ENCODE measurements at places on chromosomes 2 and 18. TPM values are rescaled to one million over a fixed set of nuclear protein-coding genes. Genes with fewer than 3 reads are reported as not detected.

Gene NPPC
- total RNA-seq = not detected

DNA sequence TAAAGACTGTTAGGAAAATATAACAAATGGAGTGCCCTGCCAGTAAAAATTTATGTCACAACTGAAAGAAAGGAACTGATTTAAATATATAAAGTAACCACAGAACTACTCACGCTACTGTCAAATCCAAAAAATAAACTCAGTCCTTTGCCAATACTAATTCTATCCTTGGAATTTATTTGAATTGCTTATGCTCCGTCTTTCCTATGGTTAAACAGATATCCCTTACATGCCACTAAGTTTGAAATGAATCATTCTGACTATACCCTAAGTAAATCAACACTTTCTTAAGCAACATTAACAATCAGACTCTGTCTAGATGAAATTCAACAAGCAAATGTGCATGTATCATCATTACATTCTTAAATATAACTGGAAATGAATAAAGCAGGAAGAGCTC lies 9.8 kb downstream of the HNRNPLL start:
- DNase-seq = no peak
- H3K27me3 ChIP-seq = no peaks in the 10 kb centered on the region
- H3K27ac ChIP-seq = peak overlapping the region; percentile 60
- no peak overlapping the region for H3K4me3 ChIP-seq
- no peaks in the 10 kb centered on the region for H3K36me3 ChIP-seq

GRCh38 chr2:123840574-123840973 lies 184.5 kb upstream of the CNTNAP5 start:
- no peaks in the 10 kb centered on the region for H3K36me3 ChIP-seq
- H3K27ac ChIP-seq = no peak overlapping the region
- H3K4me3 ChIP-seq = no peak overlapping the region
- no peaks in the 10 kb centered on the region for H3K27me3 ChIP-seq

DNA sequence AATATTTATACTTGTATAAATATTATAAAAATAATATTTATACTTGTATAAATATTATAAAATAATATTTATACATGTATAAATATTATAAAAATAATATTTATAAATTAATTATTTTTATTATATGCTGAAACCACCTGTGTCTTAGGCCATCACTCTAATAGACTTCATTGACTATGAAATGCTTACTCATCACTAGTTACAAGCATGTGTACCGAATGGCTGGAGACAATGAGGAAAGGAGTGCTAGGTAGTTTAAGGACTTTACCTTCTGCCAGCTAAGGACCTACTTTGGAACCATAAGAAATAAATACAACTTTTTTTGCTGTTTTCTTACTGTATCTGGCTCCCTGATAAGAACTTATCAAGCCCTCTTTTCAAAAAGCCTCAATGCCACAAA lies 228.8 kb downstream of the LRRTM1 start:
- H3K4me3 ChIP-seq = no peak overlapping the region
- no peaks in the 10 kb centered on the region for H3K27me3 ChIP-seq
- no peak overlapping the region for H3K27ac ChIP-seq
- no peak for DNase-seq
- H3K36me3 ChIP-seq = no peaks in the 10 kb centered on the region
- H3K4me1 ChIP-seq = peaks cover 3% of the 10 kb centered on the region

DNA sequence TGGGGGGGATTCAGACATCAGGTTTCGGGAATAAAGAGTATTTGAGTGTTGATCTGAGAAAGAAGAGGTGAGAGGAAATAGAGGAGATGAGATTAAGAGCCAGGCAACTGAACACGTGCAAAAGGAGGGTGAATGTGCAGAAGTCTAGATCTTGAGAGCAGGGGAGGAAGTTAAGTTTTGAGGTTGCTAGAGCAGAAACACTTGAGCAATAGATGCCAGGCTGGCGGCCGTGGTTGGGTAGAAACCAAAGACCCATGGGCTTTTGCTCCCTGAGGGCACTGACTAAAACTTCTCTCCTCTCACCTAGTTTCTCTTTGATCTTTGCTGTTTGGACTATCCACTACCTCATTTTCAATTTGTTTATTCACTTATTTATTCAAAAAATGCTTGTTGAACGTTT lies 116.0 kb downstream of the CDC42EP3 start:
- H3K27ac ChIP-seq = no peak overlapping the region
- peaks cover 4% of the 10 kb centered on the region for H3K4me1 ChIP-seq
- H3K36me3 ChIP-seq = no peaks in the 10 kb centered on the region
- H3K4me3 ChIP-seq = no peak overlapping the region
- no peak for DNase-seq
- H3K27me3 ChIP-seq = no peaks in the 10 kb centered on the region

GRCh38 chr2:191936882-191937405 lies 90.1 kb upstream of the CAVIN2 start:
- H3K4me1 ChIP-seq = peaks cover 27% of the 10 kb centered on the region
- H3K27ac ChIP-seq = no peak overlapping the region
- H3K4me3 ChIP-seq = no peak overlapping the region
- H3K27me3 ChIP-seq = no peaks in the 10 kb centered on the region

Gene GREB1
- 1.3 TPM for total RNA-seq

DNA sequence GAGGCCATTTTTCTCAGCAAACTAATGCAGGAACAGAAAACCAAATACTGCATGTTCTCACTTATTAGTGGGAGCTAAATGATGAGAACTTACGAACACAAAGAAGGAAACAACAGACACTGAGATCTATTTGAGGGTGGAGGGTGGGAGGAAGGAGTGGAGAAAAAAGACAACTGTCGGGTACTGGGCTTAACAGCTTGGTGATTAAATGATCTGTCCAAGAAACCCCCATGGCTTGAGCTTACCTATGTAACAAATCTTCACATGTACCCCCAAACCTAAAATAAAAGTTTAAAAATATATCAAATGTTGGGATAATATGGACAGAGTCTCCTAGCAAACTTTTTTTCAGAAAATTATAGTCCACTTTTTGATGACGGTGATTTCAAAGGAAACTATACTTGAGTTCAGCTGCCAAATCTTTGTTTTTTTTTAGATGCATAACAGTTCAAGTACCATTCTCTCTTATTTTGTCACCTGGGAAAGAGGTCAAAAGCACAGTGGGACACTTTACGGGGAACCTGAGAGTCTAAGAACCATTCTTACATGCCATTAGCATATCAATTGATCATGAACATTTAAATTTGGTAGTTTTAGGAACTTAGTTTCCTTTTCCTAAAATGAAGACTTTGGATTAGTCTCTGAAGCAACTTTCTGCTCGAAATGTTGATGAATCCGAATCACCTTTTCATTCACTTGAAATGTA lies 835.0 kb downstream of the NRXN1 start:
- H3K4me1 ChIP-seq = no peaks in the 10 kb centered on the region
- no peak for DNase-seq
- peaks cover 4% of the 10 kb centered on the region for H3K27me3 ChIP-seq
- H3K36me3 ChIP-seq = no peaks in the 10 kb centered on the region

DNA sequence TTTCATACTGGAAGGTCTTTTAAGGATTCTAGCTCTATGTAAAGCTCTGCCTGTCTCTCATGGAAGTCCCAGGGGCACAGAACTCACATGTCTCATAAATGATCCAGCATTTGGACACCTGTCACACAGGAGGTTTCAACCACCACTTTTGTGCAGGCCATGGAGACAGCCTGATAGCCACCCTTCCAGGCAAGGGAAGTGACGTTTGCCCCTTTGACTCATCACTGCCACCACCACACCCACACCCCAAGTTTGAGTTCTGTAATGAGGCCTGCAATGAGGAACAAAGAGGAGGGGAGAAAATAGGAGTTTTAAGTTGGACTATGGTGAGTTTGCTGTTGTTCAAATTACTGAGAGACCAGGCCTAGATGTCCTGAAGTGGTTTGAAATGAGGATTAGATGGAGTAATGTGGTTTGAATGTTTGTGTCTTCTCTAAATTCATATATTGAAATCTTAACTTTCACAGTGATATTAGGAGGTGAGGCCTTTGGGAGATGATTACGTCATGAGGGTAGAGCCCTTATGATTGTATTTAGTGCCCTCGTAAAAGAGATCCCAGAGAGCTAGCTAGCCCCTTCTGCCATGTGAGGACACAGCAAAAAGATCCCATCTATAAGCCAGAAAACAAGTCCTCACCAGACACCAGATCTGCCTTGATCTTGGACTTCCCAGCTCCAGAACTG lies 175.3 kb upstream of the EPHA4 start:
- H3K4me1 ChIP-seq = no peaks in the 10 kb centered on the region
- H3K27me3 ChIP-seq = no peaks in the 10 kb centered on the region
- H3K36me3 ChIP-seq = no peaks in the 10 kb centered on the region
- DNase-seq = no peak

DNA sequence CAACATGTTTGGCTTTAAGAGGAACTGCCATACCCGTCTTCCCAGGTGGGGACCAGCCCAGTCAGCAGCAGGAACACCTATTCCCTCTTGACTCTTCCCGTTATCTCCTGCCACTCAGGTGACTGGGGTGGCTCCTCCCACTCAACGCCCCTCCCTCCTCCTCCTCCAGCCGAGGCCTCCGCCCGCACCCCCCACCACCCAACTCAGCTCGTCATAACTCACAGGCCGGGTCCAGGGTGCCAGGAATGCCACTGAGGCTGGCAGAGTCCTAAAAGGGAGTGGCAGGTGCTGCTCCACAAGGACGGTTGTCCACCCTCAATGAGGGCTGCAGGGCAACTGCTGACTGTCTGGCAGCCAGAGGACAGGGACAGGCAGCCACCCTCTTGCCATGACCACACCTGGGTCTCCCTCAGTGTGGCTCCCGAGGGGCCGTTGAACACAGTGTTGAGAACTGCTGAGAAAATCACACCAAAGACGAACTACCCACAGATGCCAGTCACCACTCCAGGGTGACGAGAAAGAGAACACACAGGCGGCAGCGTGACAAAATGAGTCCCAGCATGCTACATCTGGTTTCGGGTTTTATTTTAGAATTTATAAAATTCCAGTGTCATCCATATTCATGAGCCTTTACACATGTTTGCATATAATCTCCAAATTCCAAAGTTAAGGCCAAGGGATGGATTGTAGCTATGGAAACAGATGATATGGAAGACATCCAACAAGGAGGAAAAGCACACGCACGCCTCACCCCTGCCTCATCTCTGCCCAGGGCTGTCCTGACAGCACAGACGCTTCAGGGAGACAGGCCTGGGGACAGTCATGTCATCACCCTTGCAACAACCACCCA lies 38.5 kb downstream of the ANO7 start:
- peaks cover 45% of the 10 kb centered on the region for H3K36me3 ChIP-seq
- H3K27ac ChIP-seq = peak overlapping the region; percentile 50
- H3K27me3 ChIP-seq = no peaks in the 10 kb centered on the region
- no peak for DNase-seq
- no peaks in the 10 kb centered on the region for H3K4me1 ChIP-seq
- no peak overlapping the region for H3K4me3 ChIP-seq

Gene ALPG
- not detected for total RNA-seq

Gene CDK5R2
- 0.44 TPM for total RNA-seq

Gene TSGA10
- 2.6 TPM for total RNA-seq

DNA sequence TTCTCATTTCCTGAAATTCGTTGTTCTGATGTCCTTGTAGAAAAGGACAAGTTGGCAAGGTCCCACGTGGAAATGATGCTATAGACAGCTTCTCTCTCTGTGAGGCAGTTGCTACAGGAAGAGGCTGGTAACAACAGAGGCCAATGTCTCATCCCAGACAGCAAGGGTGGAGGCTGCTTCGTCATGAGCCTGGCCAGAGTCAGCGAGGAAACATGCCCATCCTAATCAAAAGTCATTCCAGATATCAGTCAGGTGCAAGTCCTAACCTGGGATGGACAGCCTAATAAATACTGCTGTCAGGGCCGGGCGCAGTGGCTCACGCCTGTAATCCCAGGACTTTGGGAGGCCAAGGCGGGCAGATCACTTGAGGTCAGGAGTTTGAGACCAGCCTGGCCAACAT lies 6.4 kb upstream of the SMAD7 start:
- H3K4me1 ChIP-seq = peaks cover 12% of the 10 kb centered on the region
- H3K36me3 ChIP-seq = no peaks in the 10 kb centered on the region
- no peak overlapping the region for H3K4me3 ChIP-seq
- no peak for DNase-seq

DNA sequence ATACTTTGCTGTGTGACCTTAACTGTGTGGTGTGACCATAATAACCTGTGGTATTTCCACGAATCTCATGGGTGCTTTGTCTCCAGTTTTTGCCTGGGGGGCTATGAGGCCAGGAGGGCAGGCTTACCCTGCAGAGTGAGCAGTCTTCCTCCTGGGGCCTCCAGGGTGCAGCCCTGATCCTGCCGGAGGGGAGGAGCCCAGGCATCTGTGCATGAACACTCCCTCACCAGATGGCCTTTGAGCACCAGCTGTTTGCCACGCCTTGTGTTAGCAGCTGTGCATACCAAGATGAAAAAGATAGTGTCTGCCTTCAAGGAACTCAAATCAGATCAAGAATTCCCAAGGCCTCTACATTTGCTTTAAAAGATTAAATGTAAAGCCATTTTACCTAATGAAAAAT lies 75.0 kb upstream of the RBM44 start:
- no peak overlapping the region for H3K27ac ChIP-seq
- no peaks in the 10 kb centered on the region for H3K36me3 ChIP-seq
- peak; percentile 84 for DNase-seq
- H3K4me1 ChIP-seq = peaks cover 68% of the 10 kb centered on the region
- no peak overlapping the region for H3K4me3 ChIP-seq

GRCh38 chr2:101690547-101691152 lies 6.9 kb upstream of the MAP4K4 start:
- H3K4me3 ChIP-seq = no peak overlapping the region
- no peaks in the 10 kb centered on the region for H3K27me3 ChIP-seq
- no peak for DNase-seq
- H3K4me1 ChIP-seq = no peaks in the 10 kb centered on the region

DNA sequence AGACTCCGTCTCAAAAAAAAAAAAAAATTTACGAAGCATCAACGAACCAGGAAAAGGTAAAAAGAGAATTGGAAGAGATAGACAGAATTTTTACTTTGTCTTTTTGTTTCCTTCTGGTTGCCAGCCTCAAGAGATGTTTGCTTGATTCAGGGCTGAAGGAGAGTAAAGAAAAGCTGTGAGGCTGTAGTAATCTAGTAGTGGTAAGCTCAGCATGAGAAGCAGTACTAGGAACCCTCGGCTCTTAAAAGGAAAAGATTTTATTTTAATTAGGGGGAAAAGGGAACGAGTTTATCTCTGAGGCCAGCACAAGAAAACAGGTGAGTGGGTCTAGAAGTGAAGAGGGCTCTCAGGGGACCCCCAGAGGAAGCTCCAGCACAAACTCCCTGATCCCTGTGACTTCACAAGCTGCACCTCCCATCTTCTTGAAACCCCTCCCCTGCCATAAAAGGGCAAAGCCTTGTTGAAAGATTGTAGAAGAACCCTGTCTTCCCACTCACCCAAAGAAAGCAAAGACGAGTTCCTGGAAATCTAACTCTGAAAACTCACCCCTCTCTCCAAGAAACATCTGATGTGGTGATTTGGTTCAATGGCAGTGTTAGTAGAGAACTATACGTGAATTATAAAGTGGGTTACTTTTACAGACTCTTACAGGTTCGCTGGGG lies 8.6 kb downstream of the RBMS1 start:
- no peaks in the 10 kb centered on the region for H3K27me3 ChIP-seq
- peaks cover 66% of the 10 kb centered on the region for H3K4me1 ChIP-seq

GRCh38 chr2:33373986-33374385 lies 102.5 kb upstream of the RASGRP3 start:
- no peaks in the 10 kb centered on the region for H3K36me3 ChIP-seq
- DNase-seq = no peak
- H3K4me1 ChIP-seq = no peaks in the 10 kb centered on the region

- DNase-seq = no peak
- H3K36me3 ChIP-seq = no peaks in the 10 kb centered on the region
- H3K27ac ChIP-seq = no peak overlapping the region
- no peak overlapping the region for H3K4me3 ChIP-seq
- no peaks in the 10 kb centered on the region for H3K27me3 ChIP-seq
- no peaks in the 10 kb centered on the region for H3K4me1 ChIP-seq
Measured at GRCh38 chr2:224932522-224932921, 109.7 kb downstream of the DOCK10 start.

Measured in A673 (cell line).